ENCODE measurements at places on chromosomes 2 and 18.
A peak's percentile ranks its signal among the peaks of the same experiment; 100 is the strongest.

GRCh38 chr18:9048808-9049494 lies 53.5 kb upstream of the NDUFV2 start:
- DNase-seq, result peak; percentile 46

DNA sequence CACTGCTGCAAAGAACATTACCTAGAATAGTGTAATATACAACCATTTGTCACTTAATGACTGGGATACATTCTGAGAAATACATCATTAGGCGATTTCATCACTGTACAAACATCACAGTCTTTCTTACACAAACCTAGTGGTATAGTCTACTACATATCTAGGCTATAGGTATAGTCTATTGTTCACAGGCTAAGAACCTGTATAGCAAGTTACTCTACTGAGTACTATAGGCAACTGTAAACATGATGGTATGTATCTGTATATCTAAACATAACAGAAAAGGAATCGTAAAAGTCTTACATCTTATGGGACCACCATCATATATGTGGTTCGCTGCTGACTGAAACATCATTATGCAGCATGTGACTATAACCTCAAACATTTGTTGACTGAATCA lies 21.4 kb downstream of the SP3 start:
- DNase-seq, result no peak

DNA sequence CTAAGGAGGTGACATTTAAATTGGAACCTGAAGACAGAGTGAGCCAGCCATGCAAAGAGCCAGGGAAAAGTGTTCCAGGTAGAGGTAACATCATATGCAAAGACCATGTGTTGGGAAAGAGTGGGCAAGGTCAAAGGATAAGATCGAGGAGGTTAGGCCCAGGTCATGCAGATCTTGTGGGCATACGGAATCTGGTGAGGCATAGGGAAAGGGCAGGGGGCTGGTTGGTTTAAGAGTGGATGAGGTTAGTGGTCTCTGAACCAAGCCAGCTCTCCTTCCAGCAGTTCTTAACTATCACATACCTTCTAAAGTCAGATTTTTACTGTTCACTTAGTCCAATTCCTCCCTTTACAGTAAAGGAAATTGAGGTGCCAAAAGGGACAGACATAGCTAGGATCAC lies 3.0 kb downstream of the ANKRD53 start:
- no peak for DNase-seq

GRCh38 chr18:38940863-38941531 lies 1375.4 kb upstream of the CELF4 start:
- DNase-seq, result peak; percentile 85

DNA sequence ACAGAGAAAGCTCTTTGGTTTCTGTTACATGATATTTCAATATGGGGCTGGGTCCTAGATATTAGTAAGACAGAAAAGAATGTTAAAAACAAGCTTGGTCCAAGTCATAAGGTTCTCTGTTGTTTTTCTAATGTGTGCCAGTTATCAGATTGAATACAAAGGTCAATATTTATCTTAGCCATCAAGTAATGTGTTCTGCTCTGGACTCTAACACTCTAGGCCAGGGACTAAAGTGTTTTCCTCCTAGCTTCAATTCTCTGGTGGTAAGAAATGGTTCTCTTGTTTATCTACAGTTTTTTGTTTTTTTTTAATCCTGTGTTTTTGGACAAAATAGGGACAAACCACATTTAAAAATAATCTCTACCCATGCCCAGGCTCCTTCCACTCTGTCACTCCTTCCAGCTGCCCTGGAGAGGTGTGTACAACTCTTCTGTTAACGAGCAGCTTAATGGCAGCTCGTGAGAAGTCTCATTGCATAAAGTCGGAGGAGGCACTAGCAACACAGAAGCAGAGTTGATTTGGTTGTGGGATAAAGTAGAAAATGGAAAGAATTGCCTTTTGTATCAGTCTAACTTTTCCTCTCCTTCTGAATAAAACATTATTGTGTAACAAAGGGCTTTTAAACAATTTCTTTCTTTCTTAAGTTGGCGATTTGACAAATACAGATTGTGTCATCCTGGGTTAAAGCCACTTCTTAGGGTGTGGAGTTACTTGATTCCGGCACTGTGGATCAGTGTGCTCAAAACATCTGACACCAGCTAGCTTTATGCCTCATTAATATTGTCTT lies 8.0 kb upstream of the SESTD1 start:
- no peak for DNase-seq

GRCh38 chr2:36462311-36462935 lies 106.8 kb downstream of the CRIM1 start:
- DNase-seq, result no peak

- no peak for DNase-seq
Observed at GRCh38 chr2:234291765-234292204, 205.1 kb downstream of the ARL4C start.

GRCh38 chr2:41206004-41206403 lies 754.1 kb upstream of the SLC8A1 start:
- no peak for DNase-seq

DNA sequence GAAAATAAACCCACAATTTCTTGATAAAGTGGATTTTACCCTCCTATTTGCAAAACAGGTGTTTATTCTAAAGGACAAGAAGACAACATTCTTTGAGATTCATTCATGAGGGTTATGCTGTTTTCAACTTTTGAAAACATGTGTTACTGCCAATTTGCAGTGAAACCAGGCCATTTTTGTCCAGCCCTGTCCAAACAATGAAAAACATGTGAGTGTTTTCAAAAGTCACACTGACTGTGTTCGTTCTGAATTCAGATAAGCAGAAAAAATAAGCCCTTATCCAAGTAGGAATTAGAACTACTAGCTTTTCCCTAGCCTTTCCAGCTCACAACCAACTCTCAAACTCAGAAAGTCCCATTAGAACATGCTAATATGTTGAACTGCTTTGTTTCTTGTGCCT lies 148.1 kb upstream of the PID1 start:
- DNase-seq, result no peak

- DNase-seq, result no peak
Observed at GRCh38 chr2:132669908-132670495, at the start of gene LYPD1. Gene LYPD1, minus strand, starts transcription at chr2:132670205. Its CDS starts 273 bp downstream, at chr2:132669932.

- DNase-seq, result no peak
Observed at GRCh38 chr2:19900931-19901441, 797 bp downstream of the TTC32 start.

GRCh38 chr2:29281086-29281915 lies 166.1 kb downstream of the CLIP4 start:
- no peak for DNase-seq

DNA sequence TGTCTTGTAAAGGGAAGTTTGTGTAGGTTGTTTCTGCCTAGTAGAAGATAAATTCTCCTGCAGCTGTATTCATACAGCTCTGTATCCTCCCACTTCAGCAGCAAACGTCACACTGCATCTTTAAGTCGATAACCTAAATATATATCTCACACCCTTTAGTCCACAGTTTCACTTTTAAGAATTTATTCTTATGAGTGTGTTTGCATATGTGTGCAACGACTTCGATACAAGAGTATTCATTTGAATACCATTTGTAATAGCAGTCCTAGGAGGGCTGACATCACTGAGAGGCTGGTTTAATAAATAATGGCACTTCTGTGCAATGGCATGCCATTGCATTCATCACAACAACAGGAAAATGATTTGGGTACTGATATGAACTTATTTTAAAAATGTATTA lies 63.8 kb upstream of the MSH6 start:
- no peak for DNase-seq

DNA sequence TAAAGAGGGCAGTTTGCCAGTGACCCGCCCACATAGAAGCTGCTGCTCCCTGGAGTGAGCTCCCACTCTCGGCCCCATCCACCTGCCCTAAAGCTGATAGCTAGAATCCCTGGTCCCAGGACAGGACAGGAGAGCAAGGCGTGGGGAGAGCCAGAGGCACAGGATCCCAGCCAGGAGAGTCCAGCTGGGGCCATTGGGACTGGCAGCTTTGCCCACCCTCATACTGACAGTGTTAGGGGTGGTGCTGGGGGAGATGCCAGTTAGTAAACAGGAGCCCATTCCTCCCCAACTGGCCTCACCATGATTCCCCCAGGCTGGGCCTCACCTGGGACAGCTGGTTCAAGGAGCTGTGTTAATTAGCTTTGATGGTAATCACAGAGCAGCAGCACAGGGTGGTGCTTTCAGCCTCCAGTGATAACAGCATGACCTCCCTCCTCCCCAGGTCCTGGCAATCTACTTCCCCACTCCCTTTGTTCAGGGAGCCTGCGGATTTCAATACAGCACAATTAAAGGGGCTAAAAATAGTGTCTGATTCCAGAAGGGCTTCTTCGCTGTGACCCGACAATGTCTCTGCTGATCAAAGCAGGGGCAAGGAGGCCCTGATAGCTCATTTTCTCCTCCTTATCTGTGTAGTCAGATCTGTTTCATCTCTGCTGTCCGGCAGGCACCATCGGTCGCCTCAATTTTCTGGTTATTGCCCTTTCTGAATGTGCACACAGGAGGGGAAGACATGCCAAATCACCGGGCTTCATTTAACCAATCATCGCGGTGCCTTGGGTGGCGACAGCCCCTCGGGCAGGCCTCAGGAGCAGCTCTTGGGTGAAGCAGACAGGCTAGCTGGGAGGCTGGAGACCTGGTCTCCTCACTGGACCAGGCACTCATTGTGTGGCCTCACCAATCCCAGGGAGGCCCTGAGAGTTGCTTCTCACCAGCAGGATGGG lies 119.9 kb upstream of the TEX51 start:
- no peak for DNase-seq

- DNase-seq, result no peak
Observed at GRCh38 chr2:215942194-215942593, 71.2 kb downstream of the MREG start.

DNA sequence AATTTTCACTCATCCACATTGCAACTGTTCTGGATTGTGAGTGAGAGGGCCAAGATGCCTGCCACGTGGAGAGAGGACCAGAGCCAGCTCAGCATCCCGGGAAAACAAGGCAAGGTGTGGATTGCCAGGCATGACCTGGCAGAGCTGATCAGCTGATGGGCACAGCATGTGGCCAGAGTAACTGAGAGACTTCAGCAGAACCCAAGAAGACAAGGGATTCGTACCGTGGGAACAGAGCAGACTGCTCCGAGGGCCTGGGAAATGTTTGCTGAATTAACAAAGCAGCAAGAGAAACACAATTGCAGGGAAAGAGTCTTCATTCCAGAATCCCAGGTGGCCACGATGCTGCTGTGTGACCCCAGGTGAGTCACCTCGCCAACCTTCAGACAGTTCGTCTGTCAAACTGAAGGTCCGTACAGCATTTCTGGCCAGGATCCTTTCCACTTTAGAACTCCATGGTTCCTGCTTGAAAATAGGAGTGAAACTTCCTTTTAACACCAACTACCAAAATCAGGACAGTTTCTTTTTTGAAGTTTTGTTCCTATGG lies 26.3 kb upstream of the POMC start:
- no peak for DNase-seq

- no peak for DNase-seq
Observed at GRCh38 chr2:191215666-191216065, 29.5 kb upstream of the MYO1B start.

DNA sequence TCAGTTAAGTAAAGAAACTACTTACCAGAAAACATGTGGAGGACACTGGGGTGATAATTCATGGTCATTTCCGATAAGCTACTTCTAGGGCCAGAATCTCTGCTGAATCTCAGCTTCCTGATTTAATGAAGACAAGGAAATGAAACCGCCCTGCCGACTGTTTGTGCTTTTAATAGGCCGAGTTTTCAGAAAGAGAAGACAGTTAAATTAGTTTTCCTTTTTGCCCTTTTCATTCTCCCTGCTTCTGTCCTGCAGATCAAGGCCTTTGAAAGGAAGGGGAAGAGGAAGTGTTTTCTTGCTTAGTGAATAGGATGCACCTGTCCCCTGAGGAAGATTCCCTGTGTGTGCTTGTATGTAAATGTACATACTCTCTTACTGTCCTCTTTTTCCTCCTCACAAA lies 126.6 kb downstream of the SH3RF3 start:
- DNase-seq, result no peak

DNA sequence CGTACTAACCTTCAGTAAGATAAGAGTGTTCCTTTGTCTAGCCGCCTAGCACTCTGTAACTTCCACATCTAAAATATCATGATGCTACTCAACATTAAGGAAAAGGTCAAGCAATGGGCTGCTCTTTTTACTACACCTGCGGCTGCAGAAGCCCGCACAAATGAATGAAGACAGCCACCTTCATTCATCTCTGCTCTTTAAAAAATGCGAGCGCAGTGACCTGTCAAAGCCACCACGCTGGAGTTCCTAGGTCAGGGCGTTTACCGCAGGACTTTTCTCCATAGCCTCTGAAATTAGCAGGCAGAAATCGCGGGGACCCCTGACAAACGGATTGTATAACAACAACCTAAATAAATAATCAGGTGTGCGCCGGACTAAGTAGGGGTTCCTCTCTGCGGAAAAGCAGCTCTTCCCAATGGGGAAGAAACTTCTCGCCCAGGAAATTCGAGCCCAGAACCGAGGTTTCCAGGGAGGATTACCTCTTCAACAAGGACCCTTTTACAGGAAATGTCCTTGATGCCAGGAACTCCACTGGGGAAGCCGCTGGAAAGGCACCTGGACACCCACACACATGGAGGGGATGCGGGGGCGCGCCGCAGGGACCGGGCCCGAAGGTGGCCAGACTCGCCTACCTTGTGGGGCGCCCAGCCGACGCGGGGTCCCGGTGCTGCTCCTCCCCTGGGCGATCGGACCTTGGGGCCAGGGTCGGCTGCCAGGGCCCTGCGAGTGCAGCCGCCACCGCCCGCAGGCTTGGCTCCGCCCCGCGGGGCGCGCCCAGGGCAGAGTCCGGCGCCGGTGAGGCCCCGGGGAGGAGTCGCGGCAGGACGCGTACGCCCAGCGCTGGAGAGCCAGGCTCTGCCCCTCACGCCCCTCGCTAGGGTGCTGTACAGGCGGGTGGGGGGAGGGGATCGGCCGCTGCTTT lies at the start of gene CCDC68:
Gene CCDC68, minus strand, starts transcription at position 758 of the 922 bp plus-strand sequence. CDS start 16,670 bp downstream, outside the sequence.
- DNase-seq, result no peak

- peak; percentile 10 for DNase-seq
Observed at GRCh38 chr2:62895632-62896009, 155.0 kb upstream of the OTX1 start.

GRCh38 chr2:119481501-119482455 lies 42.5 kb downstream of the SCTR start:
- DNase-seq, result no peak

GRCh38 chr18:22165049-22165602 lies 4.3 kb upstream of the GATA6 start:
- DNase-seq, result no peak

Data from epithelial cell of prostate (primary cell).